ENCODE measurements at places on chromosomes 2 and 18. TPM values are rescaled to one million over a fixed set of nuclear protein-coding genes. Genes with fewer than 3 reads are reported as not detected.

The PTPRM gene
- total RNA-seq: 98.9 TPM

The DLGAP1 gene
- total RNA-seq: 0.50 TPM

The KRTCAP3 gene
- total RNA-seq: not detected

DNA sequence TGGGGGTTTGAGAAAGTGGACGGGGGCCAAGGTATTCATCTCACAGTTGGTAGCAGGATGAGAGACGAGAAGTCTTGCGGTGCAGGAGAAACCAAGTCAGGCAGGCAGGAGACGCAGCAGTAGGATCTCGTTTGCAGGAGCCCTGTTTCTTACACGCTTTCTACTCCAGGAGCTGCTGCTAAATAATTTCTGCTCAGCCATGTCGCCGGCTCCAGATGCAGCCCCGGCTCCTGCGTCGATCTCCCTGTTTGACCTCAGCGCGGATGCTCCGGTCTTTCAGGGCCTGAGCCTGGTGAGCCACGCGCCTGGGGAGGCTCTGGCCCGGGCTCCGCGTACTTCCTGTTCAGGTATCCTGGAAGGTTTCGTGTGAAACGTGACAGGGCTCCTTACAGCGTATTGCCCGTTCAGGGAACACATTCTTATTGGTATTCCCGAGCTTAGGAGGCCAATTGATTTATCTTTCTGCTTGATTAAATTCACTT lies 494 bp downstream of the ANKZF1 start:
- ATAC-seq: peak; percentile 12

- ATAC-seq: peak; percentile 95
Observed at GRCh38 chr18:55833543-55833942, 245.6 kb upstream of the TCF4 start.

GRCh38 chr2:72117029-72117428 lies 30.6 kb downstream of the CYP26B1 start:
- ATAC-seq: no peak

DNA sequence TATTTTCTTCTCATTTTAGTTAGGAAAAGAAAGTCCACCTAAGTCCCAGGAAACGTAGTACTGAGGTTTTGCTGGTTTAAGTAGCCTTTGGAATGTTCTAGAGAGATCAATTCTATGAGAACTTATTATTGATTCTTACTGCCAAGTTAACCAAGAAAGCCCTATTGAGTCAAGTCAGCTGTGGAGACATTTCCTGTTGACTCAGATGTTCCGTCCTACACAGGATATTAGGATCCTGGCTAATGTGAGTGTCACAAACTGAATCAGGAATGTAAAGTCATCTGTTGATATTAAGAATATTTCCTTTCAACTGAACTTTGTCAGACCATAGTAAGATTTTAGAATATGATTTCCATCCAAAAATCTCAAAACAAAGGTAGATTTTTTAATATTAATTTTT lies 654.3 kb downstream of the LRRTM4 start:
- ATAC-seq: no peak

- ATAC-seq: no peak
Observed at GRCh38 chr2:221554769-221555493, 17.2 kb downstream of the EPHA4 start.
